Kidney tubule cell (primary cell): ENCODE measurements at places on chromosomes 13 and 19.

GRCh38 chr19:35128398-35129057 is 6.3 kb downstream of the LGI4 start:
- no peak for DNase-seq

- no peak for DNase-seq
Measured at GRCh38 chr19:246551-246950, 44.7 kb downstream of the PLPP2 start.

DNA sequence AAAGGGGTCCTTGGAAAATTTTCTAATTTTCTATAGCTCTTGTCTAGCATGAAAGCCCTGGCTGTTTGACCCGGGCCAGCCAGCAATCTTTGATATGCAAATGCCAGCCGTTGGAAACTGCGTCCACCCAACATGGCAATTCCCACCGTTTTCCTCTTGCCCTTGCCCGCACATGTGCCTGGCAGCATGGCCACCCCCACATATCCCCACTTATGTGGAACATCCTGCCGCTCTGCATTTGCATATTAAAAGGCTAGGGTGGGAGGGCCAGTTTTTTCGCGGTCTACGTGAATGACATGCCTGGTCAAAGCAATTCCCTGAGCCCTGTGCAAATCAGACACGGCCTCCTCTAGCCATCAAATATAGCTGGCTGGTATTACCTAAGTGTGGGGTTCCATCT is 110.3 kb upstream of the TDRD3 start:
- no peak for DNase-seq

DNA sequence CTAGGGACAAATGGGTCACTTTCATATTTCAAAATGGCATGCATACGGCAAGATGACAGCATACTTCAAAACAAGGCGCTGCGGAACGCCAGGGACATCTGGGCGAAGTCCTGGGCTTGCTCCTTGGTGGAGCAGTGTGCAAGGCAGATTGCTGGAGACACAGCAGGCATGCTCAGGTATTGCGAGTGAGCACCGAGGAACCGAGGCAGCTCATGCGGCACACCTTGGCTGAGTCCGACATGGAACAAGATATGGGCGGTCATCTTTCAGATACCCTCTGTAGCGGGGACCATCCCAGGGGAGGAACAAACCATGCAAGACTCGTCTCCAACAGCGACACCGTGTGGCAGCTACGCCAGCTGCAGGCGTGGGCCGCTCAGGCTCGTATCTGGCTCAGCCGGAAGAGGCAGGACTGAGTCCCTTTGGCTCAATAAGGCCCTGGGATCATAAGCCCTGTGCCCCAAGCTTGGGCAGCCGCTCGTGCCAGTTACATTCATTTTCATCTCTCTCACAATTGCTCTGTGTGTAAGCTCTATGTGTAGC is 112.4 kb downstream of the NUFIP1 start:
- no peak for DNase-seq

GRCh38 chr13:66778461-66778860 is 451.7 kb downstream of the PCDH9 start:
- DNase-seq, result no peak

GRCh38 chr19:42108527-42109389 is 23.5 kb downstream of the POU2F2 start:
- DNase-seq, result peak; percentile 87

DNA sequence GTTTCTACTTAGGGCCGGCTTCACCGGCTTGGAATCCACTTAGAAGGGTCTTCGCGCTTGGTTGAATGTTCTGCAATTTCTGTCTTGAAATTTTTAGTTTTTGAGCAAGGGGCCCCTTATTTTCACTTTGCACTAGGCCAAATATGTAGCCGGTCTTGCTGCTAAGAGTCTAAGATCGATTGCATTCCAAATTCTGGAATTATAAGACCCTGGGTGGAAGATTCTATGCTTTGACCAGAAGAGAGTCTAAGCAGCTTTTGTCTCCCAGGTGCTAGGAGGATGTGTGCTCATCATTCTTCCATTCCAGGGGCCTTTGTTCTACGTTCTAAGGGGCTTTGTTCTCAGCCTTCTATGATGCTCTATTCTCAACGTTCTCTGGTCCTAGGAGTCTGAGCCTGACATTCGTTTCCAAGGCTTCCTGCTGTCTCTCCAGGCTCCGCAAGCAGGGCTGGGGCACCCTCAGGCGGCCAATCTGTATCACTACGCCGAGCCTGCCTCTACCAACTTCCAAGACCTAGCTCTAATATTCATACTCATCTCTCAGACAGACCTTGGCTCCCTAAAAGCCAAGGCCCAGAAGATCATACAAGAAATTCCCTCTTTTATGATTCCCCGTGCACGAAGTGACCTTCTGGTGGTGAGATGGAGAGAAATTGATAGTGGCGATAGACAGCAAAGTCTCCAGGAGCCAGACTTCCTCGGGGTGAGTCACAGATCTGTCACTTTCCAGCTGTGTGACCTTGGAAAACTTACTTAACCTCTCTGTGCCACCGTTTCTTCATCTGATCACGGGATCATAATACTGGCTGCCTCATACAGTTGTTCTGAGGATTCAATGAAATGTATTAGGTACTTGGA is 982 bp upstream of the DACT3 start:
- DNase-seq, result peak; percentile 87

GRCh38 chr13:77034881-77035280 is 7.9 kb upstream of the FBXL3 start:
- DNase-seq, result peak; percentile 31

DNA sequence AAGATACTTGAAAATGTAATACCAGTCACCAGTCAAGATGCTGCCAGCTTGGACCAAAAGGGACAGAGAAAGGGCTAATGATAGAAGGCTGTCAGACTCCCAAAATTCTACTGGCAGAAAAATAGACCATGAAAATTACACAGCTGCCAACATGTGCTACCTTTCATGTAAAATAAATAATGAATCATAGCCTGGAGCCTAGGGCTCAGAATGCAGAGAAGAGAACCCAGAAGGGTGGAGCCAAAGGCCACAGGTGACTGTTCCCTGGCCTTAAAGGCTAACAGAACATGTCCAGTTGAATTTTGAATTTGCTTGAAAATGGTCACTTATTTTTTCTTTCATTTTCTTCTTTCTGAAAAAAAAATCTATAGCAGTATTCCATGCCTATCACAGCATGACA is 1827.0 kb upstream of the MIR17HG start:
- peak; percentile 54 for DNase-seq

- DNase-seq, result no peak
Measured at GRCh38 chr13:75763512-75763911, 127.4 kb downstream of the LMO7 start.

DNA sequence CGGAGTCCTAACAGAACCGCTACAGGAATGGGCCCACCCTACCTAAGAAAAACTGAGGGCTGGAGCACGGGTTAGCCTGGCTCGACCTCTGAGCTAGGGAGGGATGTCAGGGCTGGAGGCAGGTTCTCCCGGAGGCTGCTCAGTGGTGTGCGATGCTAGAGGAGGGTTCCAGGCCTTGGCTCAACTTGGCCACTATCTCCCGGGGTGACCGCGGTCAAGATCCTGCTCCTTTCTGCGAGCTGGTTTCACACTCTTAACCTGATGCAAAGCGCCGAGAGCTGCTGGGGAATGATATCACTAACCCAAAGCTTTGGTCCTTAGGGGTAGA is 301 bp downstream of the POP4 start:
- DNase-seq, result no peak

DNA sequence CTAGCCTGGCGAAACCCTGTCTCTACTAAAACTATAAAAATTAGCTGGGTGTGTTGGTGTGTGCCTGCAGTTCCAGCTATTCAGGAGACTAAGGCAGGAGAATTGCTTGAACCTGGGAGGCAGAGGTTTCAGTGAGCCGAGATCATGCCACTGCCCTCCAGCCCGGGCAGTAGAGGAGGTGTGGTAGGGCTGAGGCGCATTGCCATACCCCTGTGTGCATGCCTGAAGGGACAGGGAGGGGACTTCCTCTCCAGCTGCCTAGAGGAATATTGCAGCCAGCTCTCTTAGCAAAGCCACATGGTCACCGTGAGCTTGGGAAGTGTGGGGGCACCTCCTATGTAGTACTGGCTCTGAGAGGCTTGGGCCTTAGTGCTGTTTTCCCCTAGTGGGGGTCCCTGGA is 29.2 kb upstream of the PEPD start:
- no peak for DNase-seq

DNA sequence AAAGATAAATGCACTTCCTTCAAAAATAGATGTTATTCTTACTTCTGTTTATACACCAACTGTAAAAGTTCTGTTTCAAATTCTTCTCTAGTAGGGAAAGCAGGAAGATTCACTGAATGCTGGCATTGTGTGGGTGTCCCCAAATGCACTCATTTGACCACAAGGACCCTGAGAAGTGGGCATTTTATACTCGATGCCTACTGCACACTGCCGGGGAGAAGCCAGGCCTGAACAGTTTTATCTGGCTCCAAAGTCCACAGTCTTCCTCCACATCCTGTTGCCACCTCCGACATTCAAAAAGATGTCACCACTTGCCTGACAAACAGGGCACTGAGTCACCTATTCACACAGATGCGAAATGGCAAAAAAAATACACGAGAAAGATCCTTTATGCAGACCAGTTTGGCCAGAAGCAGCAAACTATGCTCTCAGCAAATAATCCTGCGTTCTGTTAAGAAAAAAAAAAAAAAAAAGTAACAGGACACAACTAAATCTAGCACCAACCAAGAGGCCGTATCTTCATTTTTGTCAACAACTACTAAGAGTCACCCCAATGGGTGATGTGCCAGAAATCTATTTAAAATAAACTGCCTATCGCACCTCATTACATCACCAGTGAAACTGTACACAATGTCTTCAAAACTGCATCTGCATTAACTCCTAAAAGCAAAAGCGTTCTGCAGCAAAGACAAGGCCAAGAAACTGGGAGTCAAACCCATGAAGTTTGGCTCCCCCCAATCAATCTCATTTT is 6.2 kb downstream of the ZC3H4 start:
- DNase-seq, result peak; percentile 36

DNA sequence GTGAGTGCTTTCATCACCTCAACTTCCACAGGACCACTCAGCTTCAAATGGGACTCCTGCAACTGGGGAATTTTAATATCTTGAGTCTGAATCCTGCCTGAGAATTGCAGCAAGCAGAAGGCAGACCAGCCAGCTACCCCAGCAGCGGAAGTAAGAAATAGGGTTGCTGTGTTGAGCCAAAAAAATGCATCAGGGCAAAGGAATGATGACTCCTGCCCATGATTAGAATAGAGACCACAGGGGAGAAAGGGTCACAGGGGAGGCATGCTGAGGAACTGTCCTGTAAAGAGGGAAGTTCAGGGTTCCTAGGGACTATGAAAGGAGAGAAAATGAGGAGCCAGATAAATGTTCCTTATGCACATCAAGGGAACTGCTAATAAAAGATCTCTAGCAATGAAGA is 370.2 kb downstream of the KCTD12 start:
- peak; percentile 14 for DNase-seq

DNA sequence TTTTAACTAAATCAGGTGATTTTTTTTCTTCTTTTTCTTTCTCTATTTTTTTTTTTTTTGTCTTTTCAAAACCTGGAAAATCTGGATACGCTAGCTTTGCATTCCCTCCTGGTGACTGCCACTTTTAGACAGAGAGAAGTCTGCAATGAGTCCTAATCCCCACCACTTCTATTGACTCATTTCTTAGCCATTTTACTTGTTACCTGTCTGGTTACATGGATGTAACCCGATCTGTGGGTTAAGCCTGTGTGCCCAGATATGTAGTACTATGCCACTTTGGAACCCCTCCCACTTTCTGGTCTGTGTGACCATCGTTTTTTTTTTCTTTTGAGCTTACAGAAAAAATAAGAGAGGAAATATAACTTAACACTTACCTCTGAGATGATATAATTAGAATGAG is 817.8 kb upstream of the PCDH9 start:
- DNase-seq, result peak; percentile 42

DNA sequence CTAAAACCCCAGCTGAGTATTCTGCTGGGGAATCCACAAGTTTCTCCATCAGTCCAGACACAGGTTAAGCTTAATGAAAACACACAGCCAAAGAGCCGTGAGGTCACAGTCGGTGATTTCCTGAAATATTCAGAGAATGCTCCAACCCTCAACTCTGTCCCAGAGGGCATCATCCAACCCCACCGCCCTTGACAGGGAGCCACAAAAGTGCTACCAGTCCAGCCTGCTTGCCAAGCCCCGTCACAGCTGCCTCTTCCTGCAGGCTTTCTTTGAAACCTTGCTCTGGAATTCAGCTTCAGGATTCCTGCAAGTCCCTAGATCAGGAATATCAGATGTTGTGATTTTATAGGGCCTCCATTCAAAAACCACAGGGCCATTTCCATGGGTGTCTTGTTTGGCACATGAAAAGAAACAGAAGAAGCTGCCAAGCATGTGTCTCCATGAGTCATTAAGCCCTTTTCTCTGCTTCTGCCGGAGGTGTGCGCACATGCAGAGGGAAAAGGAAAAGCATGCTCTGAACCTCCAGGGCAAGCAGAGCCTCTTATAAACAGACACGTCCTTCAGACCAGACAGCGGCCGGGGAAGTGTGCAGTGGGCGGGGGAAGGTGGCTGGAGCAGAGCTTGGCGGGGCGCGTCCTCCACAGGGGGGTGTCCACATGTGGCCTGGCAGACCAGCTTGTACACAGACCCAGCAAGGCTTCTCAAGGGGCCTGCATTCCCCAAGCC is 164.7 kb downstream of the KATNAL1 start:
- DNase-seq, result peak; percentile 98

DNA sequence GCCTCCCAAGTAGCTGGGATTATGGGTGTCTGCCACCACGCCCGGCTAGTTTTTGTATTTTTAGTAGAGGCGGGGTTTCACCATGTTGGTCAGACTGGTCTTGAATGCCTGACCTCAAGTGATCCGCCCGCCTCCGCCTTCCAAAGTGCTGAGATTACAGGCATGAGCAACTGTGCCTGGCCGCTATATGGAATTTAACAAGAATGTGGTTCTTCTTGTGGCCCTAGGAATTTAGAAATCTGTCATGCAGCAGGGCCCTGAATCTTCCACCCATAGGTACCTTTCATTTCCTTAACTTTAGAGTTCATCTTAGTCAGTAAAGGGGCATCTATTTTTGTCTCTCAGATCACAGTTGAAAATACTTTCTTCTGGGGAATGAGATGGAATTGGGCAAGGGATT is 25.6 kb upstream of the NDFIP2 start:
- peak; percentile 57 for DNase-seq

- no peak for DNase-seq
Measured at GRCh38 chr19:1257475-1258162, 9.2 kb downstream of the MIDN start.

GRCh38 chr13:80821466-80821865 is 480.5 kb upstream of the SPRY2 start:
- peak; percentile 11 for DNase-seq

GRCh38 chr13:96172066-96172465 is 82.2 kb downstream of the HS6ST3 start:
- no peak for DNase-seq
